Natural killer cell (primary cell): ENCODE measurements at places on chromosomes 5 and 9.

- H3K4me1 ChIP-seq: no peaks in the 10 kb centered on the region
- DNase-seq: no peak
- H3K4me3 ChIP-seq: no peak overlapping the region
- no peak overlapping the region for H3K27ac ChIP-seq
- H3K36me3 ChIP-seq: peaks cover 47% of the 10 kb centered on the region
Measured at GRCh38 chr9:137801023-137801319, 76.6 kb upstream of the CACNA1B start.

- H3K36me3 ChIP-seq: no peaks in the 10 kb centered on the region
- H3K27me3 ChIP-seq: peaks cover 14% of the 10 kb centered on the region
- no peak overlapping the region for H3K4me3 ChIP-seq
- no peak overlapping the region for H3K27ac ChIP-seq
- DNase-seq: no peak
- H3K4me1 ChIP-seq: peaks cover 13% of the 10 kb centered on the region
Measured at GRCh38 chr5:72194846-72195245, 87.6 kb downstream of the MAP1B start.

GRCh38 chr9:127021664-127022363 lies 100.6 kb downstream of the ANGPTL2 start:
- no peaks in the 10 kb centered on the region for H3K36me3 ChIP-seq
- H3K27ac ChIP-seq: no peak overlapping the region
- peaks cover 3% of the 10 kb centered on the region for H3K4me1 ChIP-seq
- no peaks in the 10 kb centered on the region for H3K27me3 ChIP-seq

GRCh38 chr9:96069629-96070220 lies 194.2 kb downstream of the ERCC6L2 start:
- no peak for DNase-seq
- no peaks in the 10 kb centered on the region for H3K27me3 ChIP-seq
- H3K27ac ChIP-seq: no peak overlapping the region
- H3K4me1 ChIP-seq: no peaks in the 10 kb centered on the region
- H3K36me3 ChIP-seq: no peaks in the 10 kb centered on the region

DNA sequence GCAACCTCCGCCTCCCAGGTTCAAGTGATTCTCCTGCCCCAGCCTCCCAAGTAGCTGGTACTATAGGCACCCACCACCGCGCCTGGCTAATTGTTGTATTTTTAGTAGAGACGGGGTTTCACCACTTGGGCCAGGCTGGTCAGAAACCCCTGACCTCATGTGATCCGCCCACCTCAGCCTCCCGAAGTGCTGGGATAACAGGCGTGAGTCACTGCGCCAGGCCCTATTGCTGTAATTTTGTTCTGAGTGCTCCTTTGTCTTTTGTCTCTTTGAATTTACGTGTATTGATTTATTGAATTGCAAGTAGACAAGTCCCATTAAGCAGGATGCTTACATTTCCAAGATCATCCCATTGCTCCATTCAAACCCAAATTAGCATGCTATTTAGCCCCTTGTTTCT lies 186.7 kb downstream of the MSX2 start:
- H3K4me3 ChIP-seq: no peak overlapping the region
- H3K4me1 ChIP-seq: peaks cover 3% of the 10 kb centered on the region
- no peaks in the 10 kb centered on the region for H3K36me3 ChIP-seq
- DNase-seq: no peak

DNA sequence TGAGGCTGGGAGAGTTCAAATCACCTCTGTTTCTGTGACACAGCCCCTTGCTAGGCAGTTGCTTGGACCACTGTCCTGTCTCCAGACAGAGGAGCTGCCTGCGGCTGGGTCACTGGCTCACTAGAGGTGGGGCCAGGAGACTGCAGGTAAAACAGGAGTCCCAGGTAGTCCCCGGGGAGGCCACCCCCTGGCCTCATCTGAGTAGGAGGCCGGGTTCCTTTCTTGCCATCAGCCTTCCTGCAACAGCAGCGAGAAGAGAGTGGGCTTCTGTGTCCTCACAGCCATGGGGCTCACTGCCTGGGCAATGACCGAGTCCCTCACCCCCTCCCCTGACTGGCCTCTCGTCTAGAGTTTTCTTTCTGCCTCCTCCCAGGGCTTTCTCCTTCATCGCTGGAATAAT lies 197.5 kb downstream of the CDK5RAP2 start:
- H3K4me1 ChIP-seq: peaks cover 3% of the 10 kb centered on the region
- H3K4me3 ChIP-seq: no peak overlapping the region
- H3K27ac ChIP-seq: no peak overlapping the region
- H3K27me3 ChIP-seq: no peaks in the 10 kb centered on the region
- H3K36me3 ChIP-seq: no peaks in the 10 kb centered on the region

- H3K36me3 ChIP-seq: no peaks in the 10 kb centered on the region
- no peak for DNase-seq
- H3K27ac ChIP-seq: no peak overlapping the region
- H3K4me1 ChIP-seq: no peaks in the 10 kb centered on the region
Measured at GRCh38 chr5:55773057-55773456, 35.2 kb downstream of the DDX4 start.

DNA sequence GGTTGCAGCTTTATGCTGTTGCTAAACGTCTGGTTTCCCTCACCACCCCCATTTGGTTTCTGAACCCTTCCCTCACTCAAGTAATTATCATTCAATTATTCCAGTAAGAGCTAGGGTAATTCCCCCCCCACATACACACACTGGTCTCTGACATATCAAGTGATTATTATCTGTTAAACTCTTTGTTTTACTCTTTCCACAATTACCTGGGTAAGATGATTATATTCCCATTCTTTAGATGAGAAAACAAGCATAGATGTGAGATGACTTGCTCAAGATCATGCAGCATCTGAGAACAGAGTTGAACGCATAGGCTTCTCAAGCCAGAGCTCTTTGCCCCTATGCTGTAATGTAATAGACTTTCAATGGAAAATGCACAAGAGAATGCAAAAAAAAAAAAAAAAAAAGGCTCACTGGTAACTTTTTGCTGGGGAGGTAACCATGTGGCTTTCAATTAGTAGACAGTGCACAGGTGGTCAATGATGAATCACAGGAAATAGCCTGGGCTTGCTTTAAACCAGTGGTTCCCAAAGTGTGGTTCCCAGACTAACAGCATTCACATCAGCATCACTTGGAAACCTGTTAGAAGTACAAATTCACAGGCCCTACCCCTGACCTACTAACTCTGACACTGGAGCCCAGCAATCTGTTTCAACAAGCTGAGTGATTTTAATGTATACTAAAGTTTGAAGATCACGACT lies 87.6 kb downstream of the PIK3R1 start:
- DNase-seq: peak; percentile 29
- peaks cover 27% of the 10 kb centered on the region for H3K36me3 ChIP-seq
- H3K4me1 ChIP-seq: no peaks in the 10 kb centered on the region
- H3K27ac ChIP-seq: no peak overlapping the region
- no peak overlapping the region for H3K4me3 ChIP-seq
- H3K27me3 ChIP-seq: no peaks in the 10 kb centered on the region

DNA sequence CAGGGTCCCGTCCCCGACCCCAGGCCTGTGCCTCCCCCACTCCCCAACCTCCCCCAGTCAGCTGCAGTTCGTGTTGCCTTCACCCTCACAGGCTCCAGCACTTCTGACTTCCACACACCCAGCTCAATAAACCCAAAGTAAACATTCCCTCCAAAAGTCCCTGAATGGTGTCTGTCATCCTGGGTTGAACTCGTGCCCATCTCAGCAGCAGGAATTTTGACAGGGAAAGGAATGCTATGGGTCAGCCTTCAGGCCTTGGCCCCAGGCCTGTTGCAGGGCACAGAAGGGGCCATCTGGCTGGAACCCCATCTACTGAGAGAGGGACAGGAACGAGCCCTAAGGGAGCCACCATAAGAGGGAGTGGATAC lies 29.6 kb upstream of the CNOT6 start:
- no peaks in the 10 kb centered on the region for H3K36me3 ChIP-seq
- H3K4me1 ChIP-seq: no peaks in the 10 kb centered on the region
- H3K27ac ChIP-seq: no peak overlapping the region
- no peak overlapping the region for H3K4me3 ChIP-seq
- no peaks in the 10 kb centered on the region for H3K27me3 ChIP-seq
- DNase-seq: no peak
